Fibroblast of skin of left quadriceps (primary cell): ENCODE measurements at places on chromosomes 5 and 9.

DNA sequence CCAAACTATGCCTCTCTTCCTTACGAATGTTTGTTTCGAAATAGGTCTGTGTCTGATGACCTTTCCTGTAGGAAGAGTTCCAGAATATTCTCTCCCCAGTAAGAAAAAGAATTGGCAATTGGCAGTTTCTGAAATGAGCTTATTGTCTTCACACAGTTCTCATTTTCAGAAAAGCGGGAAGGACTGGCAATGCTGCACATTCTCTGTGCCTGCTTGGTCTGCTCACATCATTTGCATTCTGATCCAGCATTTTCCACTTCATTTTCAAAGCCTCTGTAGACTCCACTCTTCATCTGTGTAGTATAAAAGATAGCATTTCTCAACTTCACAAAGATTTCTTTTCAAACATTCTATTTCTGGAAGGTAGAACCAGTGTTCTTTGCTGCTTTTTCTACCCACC lies 120.6 kb upstream of the CCDC112 start:
- DNase-seq: no peak

DNA sequence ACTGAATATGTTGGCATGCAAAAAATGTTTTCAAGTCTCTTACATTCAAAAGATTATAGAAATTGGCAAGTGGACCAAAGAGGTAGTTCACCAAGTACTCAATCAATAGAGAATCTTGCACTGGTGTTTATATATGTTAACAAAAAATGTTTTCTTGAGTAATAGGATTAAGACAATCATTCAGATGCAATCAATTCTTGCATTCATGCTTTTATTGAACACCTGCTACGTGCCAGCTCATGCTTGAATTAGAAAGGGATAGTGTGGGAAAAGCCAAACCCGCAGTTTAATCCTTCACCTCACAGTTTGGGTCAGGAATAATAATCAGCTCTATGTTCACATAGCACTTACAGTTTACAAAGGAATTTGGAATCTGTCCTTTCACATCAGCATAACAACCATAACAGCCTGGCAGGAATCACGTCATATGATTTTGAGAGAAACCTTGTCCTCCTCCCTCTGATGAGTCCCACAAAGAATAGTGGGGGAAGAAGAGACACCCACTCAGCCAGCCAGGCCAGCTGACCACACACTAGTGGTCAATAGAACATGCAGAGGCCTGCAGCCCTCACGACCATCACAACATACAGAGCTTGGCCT lies 36.8 kb upstream of the FRRS1L start:
- no peak for DNase-seq

- no peak for DNase-seq
Measured at GRCh38 chr5:176995122-176995490, 11.5 kb downstream of the UIMC1 start.

GRCh38 chr5:57216714-57217113 lies 42.9 kb downstream of the GPBP1 start:
- peak; percentile 48 for DNase-seq

- no peak for DNase-seq
Measured at GRCh38 chr9:83346655-83347420, 191.4 kb downstream of the FRMD3 start.

DNA sequence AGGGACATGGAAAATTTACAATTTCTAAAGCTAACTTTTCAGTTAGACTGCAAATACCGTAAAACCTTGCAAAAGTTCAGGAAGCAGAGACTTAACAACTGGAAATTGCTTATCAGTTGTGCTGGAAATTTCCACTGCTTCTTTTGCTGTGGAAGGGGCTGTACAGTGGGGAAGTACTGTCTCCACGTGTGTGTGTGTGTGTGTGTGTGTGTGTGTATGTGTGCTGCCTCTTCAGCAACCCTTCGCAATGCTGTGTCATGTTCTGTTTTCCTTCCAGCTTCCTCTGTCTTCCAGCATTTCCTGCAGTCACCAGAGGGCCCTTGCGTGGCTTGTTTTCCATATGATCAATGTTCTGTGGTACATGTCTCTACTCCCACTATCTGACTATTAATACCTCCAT lies 87.5 kb upstream of the RANBP3L start:
- DNase-seq: no peak

DNA sequence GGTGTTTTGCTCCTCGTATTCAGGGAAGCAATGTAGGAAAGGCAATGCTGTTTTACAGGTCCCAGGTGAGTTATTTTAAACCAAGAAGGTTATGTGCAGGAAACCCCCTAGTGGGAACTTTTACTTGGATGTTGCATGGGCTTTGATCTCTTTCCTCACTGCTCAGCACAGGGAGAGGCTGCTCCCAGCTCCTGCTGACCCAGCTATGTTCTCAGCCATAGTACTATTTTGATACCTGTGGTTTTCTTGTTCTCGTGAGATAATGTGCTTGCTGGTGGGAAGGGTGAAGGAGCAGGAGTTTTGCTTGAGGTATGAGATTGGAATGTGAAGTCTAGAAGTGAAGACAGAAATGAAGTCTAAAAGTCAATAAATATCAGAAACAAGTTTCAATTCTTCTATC lies 265.6 kb upstream of the FBXL7 start:
- DNase-seq: no peak

DNA sequence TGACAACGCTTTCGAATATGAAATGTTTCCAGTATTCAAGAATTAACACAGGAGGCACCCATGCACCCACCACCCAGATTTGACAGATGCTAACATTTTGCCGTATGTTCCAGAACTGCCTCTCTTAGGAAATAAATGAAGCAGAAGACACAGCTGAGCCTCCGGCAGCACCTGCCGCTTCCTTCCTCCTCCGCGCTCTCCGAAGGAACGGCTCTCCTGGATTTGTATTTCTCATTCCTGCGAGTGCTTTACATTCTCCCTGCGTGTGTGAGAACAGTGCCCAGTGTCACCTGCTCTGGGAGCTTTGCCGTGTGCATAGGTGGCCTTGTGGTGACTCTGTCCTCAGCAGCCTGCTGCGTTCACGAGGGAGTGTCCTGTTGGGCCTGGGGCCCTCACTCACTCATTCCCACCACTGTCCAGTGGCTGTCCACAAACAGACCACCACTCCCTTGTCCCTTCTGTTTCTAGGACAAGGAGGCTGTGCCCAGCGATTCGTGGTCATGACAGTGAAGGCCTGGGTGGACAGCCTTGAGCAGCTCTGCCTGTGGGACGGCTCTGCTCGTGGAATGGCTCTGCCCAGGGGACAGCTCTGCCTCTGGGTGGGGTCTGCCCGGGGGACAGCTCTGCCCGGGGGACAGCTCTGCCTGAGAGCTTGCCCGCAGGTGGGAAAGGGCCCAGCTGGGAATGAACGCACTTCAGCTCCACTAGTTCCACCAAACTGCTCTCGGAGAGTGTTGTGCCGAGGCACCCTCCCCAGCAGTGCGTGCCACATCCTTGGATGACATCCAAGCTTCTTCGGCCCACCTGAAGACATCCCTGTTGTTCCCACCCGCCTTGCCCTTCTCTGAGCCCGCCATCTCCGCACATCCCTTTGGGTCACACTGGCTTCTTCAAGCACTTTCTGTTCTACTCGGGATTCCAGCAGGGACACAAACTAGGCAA lies 170.5 kb upstream of the PPP1R26 start:
- DNase-seq: no peak

DNA sequence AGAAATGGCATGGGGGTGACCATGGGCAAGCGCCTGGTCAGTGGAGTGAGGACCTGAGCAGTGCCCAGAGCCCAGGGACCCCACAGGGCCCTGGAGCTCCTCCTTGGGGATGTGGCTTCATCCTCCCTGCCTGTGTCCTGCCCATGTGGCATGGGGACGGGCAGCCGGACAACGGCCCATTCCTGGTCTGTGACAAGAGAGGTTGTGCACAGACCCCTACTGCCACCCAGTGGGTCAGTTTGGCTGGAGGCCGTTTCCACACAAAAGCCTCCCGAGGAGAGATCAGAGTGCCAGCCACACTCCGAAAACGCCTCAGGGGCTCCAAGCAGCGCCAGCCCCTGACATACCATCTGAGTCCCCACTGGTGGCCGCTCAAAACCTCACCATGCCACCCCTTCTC lies 19.8 kb downstream of the SLC6A18 start:
- DNase-seq: no peak

- no peak for DNase-seq
Measured at GRCh38 chr5:76104027-76104426, 20.8 kb downstream of the SV2C start.
